ENCODE measurements at places on chromosomes 5 and 9.

GRCh38 chr5:94901191-94901979 lies 282.9 kb downstream of the SLF1 start:
- DNase-seq, result no peak

- DNase-seq, result no peak
Observed at GRCh38 chr5:64952951-64953673, 184.4 kb downstream of the CWC27 start.

DNA sequence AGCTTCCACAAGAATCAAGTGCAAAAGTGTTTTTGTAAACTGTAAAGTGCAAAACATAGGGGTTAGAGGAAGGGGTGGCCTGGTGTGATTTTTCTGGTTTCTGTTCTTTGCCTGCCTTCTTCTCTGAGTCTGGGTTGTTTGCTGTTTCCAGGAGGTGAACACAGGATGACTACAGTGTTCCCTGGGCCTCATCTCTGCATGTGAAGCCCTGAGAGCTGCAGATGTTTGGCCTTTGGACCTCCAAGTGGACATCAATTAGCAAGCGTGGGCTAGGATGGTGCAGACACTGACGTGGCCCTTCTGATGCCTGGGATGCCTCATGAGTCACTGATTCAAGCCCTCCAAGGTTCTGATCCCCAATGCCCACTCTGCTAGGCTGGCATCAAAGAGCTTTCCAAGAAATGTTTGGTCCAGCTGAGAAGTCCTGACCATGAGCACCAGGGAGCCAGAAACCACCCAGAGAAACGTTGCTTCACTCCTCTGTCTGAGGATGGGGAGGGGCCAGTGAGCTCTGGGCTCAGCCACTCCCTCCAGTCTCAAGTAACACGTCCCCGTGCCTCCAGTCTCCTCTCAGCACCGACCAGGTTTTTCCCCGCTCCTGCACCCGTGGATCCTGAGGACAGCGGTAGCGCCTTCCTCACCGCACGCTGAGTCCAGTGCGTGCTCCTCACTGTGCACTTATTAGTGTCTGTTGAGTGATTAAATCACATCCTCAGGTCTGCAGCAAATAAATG lies 7.6 kb downstream of the IL9 start:
- DNase-seq, result no peak

GRCh38 chr9:27671636-27672035 lies 98.4 kb upstream of the C9orf72 start:
- DNase-seq, result no peak

DNA sequence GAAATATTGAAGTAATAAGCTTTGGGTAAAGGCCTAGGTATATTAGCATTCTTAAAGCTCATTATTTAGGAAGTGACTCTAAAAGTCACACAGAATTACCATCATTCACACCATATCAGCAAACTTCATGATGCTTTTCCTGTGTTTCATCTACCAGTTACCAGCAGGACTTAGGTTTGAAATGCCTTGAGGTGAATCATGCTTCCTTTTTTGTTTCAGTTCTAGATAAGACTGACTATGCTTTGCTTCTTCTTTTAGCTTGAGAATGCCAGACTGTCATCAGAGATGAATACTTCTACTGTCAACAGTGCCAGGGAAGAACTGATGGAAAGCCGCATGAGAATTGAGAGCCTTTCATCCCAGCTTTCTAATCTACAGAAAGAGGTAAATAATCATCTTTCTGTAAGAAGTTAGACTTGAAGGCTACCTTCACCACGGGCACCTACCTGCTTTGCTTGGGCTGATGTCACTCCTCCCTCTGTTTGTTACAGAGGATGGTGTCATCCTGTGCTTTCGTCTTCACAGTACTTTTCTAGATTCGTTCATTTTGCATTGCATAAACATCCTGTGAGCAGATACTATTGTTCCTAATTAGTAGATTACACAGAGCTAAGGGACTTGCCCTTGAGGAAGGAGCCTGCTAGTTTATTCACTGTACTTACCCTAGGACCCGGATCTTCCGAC lies 34.7 kb downstream of the LMNB1 start:
- no peak for DNase-seq

- DNase-seq, result no peak
Observed at GRCh38 chr5:148585988-148586387, 68.3 kb downstream of the HTR4 start.

DNA sequence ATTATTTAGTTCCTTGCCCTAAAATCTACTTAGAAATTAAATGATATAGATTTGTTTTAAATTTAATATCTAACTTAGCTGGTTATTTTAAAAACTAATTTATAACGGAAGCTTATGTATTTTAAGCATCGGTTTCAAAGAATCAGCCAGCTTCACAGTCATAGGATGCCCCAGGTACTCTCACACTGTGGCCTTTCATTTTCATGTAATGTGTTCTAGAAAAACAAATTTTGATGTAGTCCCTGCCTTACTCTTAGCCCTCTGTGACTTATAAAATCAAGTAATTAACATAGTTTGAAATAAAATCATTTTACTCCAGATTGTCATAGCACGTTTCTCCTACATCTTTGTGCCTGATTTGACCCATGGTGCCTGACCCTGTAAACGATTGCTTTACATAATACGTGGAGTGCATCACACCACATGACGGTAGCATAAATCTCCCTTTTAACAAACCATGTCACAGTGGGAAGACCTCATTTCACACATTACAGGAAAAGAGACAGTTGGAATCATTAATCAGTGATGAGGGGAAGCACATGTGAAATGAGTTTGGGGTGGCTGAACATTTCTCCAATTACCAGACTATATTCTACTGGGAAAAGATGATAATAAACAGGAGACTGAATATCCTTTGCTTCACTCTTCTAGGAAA lies 731.5 kb upstream of the CDH9 start:
- DNase-seq, result no peak

DNA sequence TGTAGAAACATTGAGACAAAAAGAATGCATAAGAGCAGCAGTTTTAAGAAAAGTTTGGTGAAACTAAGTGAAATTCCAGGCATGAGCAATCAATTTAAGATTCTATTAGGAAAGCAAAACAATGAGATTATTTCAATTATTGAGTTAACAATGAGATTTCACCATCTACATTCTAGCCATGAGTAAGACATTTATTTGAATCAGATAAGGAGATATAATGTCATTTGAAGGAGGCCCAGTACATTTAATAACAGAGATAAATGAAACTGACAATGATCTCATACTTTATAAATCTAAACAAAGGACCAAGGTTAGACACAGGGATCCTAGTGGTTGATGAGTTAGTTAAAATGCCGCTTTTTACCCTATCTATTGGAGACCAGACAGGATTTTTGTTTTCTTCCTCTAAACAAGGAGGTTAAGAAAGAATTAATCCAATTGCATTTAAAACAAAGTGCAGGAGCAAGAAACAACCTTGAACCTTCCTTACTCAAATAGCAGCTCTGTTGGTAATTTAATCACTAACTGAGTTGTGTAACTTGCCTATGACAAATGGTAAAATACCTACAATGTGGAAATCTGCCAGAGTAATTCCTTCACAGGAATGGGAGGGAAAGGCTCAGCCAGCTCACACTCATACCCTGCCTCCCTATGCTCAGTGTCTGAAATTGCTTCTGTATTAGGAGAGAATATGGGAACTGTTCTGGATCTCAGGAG lies 103.5 kb upstream of the NR3C1 start:
- no peak for DNase-seq

DNA sequence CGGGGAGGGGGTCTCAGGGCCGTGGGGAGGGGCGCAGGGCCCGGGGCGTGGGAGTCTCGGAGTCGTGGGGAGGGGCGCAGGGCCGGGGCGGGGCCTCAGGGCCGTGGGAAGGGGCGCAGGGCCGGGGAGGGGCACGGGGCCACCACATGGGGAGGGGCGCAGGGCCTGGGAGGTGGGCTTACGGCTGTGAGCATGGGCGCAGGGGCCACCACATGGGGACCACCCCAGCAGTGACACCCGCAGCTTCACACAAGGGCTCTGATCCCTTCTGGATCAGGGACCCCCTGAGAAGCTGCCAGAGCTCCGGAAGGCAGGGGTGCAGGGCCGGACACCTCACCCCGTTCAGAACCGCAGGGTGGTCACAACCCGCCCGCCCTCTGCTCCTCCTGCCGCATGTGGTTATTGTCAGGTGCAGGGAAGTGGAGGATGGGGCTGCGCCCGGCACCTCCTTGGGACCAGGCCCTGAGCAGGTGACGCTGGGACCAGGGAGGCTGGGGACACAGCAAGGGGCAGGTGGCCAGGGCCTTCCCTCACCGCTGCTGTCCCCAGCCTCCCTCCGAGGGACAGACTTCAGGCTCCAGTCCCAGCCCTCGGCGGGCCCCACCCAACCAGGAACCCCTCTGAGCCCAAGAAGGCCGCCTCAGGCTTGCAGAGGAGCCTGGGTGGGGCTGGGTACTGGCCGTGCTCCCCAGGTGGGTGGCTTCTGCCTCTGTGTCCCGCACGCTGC lies 53.7 kb downstream of the EXD3 start:
- no peak for DNase-seq

DNA sequence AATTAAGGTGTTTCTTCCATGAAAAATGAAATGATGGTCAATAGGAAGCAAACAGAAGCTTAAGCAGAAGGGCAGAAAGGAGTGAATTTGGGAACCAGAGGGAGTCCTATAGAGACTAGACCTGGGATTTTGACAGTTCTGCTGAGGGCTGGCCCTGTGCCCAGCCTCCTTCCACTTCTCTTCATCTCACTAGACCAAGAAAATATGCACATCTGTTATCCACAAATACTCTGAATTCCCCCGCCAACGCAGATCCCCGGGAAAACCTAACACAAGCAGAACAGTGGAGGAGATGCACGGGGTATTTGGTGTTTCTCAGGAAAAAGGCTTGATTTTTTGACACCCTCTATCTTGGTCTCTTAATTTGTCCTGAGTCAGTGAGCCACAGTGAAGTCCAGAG lies 22.7 kb downstream of the GRIA1 start:
- DNase-seq, result no peak

GRCh38 chr9:106287091-106287631 lies 575.8 kb upstream of the ZNF462 start:
- DNase-seq, result no peak

Measured in stimulated activated CD8-positive, alpha-beta memory T cell treated with anti-CD3 and anti-CD28 coated beads, Interleukin-2, amount 100 ng/mL, for 1 hour (primary cell).